ENCODE measurements at places on chromosomes 5 and 9.

- no peak for DNase-seq
These were observed 9.7 kb downstream of the OMD start for GRCh38 chr9:92414566-92414965.

DNA sequence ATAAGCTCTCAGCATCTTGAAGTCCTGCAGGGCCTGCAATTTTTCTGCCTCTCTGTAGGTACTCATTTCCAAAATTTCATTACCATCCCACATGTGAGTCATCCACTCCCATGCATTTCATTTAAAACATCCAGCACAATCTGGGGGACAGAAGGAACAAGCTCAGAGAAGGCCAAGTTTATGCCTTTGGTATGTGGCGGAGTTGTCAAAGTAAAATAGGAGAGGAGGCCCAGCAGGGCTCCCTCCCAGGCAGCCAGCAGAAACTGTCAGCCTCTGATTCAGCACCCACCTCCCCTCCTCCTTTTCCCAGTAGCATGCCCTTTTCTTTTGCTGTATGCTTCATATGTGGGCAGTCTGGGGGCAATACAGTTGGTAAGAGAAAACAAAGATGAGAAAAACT lies 126.4 kb upstream of the ZNF366 start:
- no peak for DNase-seq

GRCh38 chr5:1973391-1974013 lies 90.8 kb upstream of the IRX4 start:
- no peak for DNase-seq

DNA sequence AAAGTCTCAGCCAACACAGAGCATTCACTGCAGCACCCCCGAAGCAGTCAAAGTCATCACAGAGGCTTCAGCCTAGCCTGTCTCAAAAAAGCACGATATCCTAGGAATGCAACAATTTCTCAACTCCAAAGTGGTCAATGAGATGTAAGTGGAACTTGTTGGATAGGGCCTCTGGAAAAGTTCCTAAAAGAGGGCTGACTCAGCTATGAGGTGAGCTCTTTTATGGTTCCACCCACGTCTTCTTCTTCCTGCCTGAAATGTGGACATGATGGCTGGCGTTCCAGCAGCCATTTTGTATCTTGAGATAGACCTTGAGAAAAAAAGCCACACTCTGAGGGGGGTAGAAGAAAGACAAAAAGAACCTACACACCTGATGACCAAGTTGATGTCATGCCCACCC lies 32.5 kb upstream of the TRIO start:
- no peak for DNase-seq

DNA sequence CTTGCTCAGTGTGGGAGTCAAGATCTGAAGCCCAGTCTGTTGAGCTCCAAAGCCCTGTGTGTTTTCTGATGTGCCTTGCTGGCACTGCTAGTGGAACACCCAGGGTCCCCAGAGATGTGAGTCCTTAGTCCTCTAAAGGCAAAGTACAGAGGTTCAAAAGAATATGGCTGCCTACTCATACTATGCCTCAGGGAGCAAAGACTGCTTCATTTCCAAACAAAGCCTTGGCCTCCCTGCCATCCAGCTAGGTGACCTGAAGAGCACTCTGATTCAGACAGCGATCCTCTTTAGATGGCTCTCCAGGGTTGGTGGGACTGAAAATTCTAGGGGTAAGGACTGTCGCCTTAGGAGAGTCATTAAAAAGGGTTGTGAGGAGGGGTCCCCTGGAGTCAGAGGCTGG lies 2.0 kb downstream of the PRLR start:
- no peak for DNase-seq

GRCh38 chr9:129021091-129021490 lies 7.0 kb downstream of the SH3GLB2 start:
- DNase-seq = no peak

DNA sequence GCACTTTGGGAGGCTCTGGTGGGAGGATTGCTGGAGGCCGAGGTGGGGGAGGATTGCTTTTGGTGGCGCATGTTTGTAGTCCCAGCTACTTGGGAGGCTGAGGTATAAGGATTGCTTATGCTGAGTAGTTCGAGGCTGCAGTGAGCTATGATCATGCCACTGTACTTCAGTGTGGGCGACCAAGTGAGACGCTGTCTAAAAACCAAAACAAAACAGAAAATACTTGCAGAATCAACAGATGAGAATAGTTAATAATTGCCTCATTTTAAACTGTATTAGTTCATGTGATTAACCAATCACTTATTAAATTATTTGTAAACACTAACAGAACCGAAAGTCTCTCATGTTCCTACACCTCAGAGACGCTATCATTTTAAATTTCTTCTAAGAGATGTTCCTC lies 118.1 kb downstream of the CCDC171 start:
- DNase-seq = no peak

GRCh38 chr5:37478121-37478894 lies 99.2 kb downstream of the WDR70 start:
- no peak for DNase-seq

DNA sequence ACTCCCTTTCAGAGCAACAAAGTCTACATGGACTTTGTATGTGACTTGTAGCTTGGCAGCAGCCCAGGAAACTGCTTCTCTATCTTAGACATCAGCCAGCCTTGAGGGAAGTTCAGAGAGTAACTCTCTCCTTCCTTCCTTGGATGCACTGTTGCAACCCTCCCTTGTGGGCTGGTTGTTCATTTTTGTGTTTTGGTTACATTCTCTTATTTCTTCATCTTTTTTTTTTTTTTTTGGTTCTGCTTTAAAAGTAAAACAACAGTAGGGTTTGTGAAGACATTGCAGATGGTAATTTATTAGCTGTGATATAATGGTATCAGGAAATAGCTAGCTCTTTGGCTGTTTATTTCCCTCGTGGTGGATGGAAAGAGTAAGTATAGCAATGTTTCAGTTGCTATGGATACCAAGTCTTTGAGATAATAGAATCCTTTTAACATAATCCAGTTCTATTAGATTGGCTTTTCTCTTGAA lies 97.9 kb upstream of the MAMDC2 start:
- DNase-seq = no peak

DNA sequence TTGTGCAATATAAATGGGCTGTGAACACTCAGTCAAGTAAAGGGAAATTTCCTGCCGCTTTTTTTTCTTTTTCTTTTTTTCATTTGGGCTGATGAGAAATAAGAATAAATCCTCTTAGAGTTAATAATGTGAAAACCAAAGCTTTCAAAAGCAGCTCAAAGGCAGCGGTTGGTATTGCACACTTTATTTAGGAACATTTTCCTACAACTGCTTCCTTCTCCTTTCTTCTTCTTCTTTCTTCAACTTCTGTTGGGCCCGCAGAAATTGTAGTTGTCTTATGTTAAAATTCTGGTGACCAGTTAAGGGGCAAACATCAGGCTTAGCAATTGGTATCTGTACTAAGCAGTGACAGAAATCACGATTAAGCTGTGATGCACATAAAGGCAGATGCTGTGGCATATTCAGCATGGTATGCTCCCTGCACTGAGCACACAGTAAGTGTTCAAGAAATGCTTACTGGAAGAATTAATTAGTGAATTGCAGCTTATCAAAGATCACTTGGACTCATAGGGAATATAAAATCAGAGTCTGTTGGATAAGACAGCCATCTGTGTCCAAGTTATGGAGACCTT lies 85.4 kb downstream of the ANKRD55 start:
- DNase-seq = no peak

DNA sequence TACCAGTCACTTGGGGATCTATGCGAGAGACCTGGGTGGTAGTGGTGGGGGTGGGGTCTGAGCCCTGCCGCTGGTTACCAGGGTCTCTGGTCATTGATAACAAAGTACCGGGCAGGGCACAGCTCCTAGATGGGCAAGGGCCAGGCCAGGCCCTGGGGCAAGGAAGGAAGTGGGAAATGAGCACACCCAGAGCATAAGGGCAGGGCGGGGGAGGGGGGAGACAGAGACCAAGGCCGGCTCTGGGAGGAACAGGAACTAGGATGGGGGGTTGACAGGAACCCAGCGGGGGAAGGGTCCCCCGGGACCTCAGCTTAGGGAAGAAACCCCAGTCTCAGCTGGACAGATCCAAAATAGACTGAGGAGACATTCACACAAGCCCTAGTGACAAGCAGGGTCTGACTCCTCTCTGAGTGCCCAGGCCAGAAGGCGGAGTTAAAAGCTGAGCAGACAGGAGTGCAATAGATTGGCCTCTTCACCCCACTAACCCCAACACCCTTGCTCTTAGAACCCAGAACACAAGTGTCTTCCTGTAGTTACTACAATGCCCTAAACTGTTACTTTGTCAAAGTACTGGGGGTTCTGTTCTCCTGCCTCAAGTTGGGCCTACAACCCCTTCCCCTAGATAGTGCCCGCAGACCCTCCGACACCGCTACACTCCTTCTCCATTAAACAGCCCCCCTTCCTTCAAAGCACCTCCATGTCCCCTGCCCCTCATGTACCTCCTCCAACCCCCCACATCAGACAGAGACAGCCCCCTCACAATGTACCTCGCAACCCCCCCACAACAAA lies 628 bp downstream of the ATOSB start:
- peak; percentile 38 for DNase-seq

- no peak for DNase-seq
These were observed 4.8 kb downstream of the PRSS3 start for GRCh38 chr9:33799928-33800704.

GRCh38 chr5:100584069-100584468 lies 48.9 kb downstream of the FAM174A start:
- no peak for DNase-seq

- DNase-seq = no peak
These were observed 216.4 kb upstream of the CYLC2 start for GRCh38 chr9:102778746-102779145.

- DNase-seq = no peak
These were observed 182.7 kb downstream of the PBX3 start for GRCh38 chr9:125929846-125930245.

DNA sequence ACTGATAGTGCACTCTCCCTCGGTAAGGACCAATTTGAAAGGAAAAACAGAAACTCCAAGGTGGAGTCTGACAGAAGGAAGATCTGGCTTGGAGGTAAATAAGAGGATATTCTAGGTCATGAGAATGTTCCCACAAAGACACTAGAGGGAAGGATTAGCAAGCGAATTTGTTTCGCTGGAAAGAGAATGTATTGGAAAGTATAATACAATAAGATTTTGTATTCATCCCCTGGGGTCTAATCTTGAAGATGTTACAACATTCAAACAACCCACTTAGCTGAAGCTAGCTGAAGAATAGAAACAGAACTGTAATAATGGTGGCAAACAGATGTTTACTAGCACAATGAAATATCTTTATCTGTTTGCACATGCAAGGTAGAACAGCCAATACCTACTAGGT lies 158.7 kb downstream of the GNAQ start:
- no peak for DNase-seq

- DNase-seq = no peak
These were observed 12.3 kb downstream of the SUSD1 start for GRCh38 chr9:112162621-112163413.

Measured in activated naive CD4-positive, alpha-beta T cell treated with anti-CD3 and anti-CD28 coated beads, Interleukin-2, amount 50 U/mL, for 72 hours (primary cell).